ENCODE measurements at places on chromosomes 16 and 17.

- peak; percentile 1 for DNase-seq
Measured at GRCh38 chr17:37743612-37743874, 1.3 kb downstream of the HNF1B start.

DNA sequence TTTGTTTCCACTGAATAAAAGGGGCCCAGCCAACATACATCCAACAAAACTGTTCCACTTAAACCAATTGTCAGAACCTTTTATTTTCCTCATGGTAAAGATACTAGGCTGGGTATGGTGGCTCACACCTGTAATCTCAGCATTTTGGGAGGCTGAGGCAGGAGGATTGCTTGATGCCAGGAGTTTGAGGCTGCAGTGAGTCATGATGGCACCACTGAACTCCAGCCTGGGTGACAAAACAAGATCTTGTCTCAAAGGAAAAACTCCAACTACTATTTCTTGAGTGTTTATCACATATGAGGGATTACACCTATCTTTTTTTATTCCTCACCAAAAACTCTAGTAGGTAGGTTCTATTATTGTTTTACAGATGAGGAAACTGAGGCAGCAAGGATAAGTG, 4.7 kb upstream of the PSMC5 start:
- no peak for DNase-seq

DNA sequence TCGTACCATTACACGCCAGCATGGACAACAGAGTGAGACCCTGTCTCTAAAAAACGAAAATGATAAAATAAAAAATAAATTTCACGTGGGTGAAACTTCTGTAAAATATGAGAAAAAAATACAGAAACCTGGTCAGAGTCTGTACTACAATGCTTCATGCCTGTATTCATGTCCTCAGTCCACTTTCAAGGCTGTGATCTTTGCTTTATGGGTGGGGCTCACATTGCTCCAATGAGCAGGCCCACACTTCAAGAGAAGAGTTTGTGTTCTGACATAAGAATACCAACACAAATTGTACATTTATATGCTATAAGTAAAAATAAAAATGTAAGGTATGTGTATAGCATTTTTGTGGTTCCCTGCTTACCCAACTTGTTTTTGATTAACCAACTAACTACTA, 32.2 kb upstream of the ABCA3 start:
- no peak for DNase-seq

DNA sequence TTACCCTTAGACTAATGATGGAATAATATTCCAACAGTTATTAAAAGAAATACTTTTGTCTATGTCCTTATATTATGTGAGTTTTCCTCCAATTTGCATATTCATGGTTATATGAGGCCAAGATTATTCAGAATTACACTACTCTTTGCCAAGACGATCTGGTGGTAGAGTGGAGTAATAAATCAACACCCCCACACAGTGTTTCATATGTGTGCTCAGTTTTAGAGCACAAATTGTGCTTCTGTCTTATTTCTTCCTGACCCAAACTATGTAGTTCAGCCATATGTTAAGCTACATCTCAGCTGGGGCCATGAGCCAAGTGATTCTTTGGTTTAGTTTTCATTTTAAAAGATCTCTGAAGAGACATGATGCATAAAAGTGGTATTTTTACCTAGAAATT, 26.9 kb upstream of the PPM1E start:
- no peak for DNase-seq

GRCh38 chr16:2523801-2524231, 3.6 kb downstream of the AMDHD2 start:
- no peak for DNase-seq

DNA sequence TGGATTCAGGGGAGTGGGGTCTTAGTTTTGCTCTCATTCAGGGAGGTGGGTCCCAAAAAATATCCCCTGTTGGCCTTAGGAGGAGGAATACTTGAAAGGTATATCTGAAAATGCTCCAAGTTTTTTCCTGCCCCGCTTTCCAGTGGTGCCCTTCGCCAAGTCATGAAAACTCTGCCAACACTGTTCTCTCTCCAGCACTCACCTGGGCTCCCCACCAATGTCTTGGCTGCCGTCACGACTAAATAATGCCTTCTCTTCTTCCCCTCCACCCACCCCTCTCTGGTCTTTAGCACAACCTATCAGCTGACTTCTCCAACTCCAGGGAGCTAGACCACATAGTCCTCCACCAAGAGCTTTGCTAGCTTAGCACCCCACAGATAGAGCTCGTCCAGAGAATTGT, 30.6 kb downstream of the ZFHX3 start:
- DNase-seq: no peak

- no peak for DNase-seq
Measured at GRCh38 chr17:48747445-48748363, 19.2 kb upstream of the HOXB13 start.

DNA sequence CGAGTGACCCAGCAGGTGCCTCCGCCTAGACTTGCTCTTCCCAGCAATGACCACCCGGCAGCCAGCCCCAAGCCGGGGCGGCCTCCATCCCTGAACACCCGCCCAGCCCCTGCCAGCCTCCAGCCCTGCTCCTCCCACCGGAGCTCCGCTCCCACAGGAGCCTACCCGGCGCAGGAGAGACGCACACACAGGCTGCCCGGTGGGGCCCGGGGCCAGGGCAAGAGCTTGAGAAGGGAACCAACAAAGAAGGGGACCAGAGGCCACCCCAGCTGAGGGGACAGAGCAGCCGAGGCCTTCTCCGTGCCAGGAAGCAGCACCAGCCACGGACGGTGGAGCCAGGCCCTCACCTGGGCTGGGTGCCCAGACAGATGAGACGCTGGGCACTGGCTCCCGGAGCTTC, 13.8 kb downstream of the PKD1 start:
- DNase-seq: no peak

- no peak for DNase-seq
Measured at GRCh38 chr17:61397086-61397842, 2.4 kb upstream of the TBX2 start.

DNA sequence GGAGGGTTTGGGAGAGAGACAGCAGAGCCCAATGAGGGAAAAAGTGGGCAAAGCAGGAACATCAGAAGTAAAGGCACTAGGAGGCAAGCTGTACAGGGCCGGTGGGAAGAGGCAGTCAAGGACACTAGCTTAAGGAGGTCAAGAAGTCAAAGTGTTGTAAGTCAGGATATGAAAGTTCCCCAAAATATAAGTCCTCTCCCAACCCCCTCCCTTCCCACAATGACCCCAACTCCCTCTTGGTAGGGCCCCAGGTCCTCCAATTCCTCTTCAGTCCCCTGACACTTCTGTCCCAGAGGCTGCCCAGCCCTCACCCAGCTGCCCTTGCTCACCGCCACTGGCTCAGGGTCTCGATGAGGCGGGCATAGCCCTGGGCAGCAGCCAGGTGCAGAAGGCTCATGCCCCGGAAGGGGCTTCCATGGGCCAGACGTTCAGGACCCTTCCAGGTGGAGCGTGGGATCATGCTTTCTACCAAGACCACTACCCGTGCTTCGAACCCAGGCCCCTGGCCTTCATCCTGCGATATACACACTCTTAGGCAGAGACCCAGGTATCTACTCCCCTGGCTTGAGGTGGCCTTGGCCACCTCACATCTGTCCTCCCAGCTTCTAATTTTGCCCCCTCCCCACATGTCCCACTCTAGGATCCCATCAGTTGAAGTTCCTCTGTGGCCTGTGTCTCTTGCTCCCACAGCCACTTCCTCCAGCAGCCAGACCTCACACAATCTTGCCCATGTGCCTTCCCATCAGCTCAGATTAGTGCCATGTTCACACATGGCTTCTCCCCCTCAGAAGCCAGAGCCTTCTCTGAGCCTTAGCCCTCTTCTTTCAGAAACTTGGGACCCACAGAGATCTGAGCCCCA, 5.9 kb upstream of the SPAG7 start:
- DNase-seq: no peak

DNA sequence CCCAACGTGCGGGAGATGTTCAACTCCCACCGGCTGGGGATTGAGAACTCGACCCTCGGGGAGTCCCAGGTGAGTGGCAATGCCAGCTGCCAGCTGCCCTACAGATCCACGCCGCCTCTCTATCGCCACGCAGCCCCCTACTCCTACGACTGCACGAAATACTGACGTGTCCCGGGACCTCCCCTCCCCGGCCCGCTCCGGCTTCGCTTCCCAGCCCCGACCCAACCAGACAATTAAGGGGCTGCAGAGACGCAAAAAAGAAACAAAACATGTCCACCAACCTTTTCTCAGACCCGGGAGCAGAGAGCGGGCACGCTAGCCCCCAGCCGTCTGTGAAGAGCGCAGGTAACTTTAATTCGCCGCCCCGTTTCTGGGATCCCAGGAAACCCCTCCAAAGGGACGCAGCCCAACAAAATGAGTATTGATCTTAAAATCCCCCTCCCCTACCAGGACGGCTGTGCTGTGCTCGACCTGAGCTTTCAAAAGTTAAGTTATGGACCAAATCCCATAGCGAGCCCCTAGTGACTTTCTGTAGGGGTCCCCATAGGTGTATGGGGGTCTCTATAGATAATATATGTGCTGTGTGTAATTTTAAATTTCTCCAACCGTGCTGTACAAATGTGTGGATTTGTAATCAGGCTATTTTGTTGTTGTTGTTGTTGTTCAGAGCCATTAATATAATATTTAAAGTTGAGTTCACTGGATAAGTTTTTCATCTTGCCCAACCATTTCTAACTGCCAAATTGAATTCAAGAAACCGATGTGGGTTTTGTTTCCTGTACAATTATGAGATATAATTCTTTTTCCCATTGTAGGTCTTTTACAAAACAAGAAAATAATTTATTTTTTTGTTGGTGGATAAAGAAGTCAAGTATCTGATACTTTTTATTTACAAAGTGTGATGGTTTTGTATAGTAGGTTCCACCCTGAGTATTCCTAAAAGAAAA, 2.3 kb downstream of the FOXC2 start:
- no peak for DNase-seq

- no peak for DNase-seq
Measured at GRCh38 chr16:86150641-86151238, 251.8 kb downstream of the IRF8 start.

DNA sequence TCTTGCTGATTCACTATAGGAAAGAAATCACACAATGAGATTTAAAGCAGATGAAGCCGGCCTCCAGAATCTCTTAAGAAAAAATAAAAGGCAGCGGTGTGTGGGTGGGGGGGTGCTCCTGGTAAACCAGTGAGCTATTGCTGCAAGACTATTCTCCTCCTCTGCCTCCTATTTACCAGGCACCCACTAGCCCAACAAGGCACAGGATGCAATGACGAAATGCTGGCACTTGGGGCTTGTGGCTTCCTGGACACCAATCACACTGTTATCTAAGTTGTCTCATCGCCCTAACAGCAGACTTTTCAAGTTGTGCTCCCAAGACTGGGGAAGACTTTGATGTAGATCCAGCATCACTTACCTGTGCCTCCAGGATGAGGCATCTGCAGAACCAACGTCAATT, 50.2 kb upstream of the NDRG4 start:
- no peak for DNase-seq

DNA sequence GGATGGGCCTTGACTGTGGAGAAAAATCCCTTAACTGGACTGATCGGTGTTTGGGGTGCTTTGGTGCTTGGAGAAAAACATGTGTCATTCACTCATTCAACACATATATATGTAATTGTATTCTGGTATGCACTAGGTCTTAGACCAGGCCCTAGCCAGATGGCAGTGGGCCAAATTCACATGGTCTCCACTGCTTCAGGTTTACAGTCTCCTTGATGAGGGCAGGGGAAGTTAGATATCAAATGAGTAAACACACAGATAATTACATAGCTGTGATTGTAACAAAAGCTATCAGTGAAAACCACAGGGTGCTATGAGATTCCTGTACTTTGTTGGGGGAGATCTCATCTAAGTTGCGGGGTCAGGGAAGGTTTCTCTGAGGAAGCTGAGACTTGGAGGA, 78.8 kb downstream of the WWP2 start:
- no peak for DNase-seq

- DNase-seq: no peak
Measured at GRCh38 chr17:47413872-47414271, 90.1 kb downstream of the EFCAB13 start.

DNA sequence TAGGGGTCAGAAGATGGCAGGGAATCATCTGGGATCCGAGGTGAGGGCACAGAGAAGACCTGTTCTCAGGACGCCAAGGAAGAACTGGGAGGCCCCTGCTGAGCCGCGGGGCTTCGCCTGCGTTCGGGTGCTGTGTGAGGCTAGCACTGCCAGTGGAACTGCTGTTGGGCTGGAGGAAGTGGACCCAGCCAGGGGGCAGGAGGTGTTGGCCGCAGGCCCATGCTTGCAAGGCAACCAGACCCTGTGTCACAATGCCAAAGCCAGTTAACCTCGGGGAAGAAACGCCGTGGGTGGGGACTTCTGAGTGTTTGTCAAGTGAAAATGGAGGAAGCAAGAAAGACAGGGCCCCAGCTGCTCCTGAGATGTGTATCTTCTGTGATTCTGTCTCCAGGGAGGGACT, 185.5 kb downstream of the LGALS9B start:
- DNase-seq: no peak

GRCh38 chr17:81578561-81579225, 26.5 kb upstream of the FAAP100 start:
- no peak for DNase-seq

DNA sequence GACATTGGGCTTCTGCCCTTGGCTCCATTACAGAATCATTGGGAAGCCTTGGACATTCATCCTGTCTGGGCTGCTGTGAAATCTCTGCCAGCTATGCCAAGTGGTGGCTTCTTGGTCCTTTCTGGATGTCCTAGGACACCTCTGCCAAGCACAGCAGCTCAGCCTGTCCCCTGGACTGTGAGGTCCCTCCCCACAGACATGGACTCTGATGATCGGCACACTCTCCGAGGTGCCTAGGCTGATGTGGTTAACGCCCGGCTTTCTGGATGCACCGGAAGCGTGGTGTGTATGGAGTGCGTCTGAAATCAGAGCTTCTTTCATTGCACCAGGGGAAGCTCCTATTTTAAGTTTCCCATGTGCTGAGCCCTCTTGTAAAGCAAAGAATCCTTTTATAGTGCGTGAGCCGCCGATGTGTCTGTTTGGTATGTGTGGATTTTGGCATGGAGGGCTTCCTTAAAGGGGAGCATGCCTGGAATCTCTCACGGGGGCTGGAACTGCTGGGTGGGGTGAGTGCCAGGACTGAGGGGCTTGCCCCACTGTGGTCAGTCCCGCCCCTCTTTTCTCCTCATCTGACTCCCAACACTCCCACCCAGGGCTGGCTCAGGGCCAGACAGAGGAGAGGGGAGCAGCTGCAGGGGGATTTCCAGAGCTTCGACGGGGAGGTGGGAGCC, 7.0 kb upstream of the ARHGAP23 start:
- no peak for DNase-seq

Measured in CD8-positive, alpha-beta memory T cell (primary cell).